NCI-H2227 treated with DMSO at 0.1 percent for 48 hours (cell line): ENCODE measurements at places on chromosomes 13 and 19.

- no peak for DNase-seq
These were observed 29.2 kb upstream of the PEPD start for GRCh38 chr19:33550768-33551167.

DNA sequence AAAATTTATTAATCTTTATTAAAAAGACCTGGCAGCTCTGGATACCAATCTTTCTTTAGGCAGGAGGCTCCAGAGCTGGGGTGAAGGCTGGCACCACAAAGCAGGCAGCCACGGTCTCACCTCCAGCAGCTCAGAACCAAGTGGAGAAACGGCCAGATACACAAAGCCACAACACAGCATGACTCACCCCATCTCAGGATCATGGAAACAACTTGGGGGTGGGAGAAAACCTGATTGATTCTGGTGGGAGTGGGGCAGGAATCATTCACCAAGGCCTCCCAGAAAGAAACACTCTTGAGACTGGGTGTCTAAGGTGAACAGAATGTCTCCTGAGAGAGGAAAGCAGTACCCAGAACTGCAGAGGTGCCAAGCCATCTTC is 64.2 kb downstream of the CRYL1 start:
- DNase-seq: no peak

GRCh38 chr13:76720821-76721220 is 165.4 kb downstream of the KCTD12 start:
- DNase-seq: no peak

- DNase-seq: no peak
These were observed 331.7 kb downstream of the LIG4 start for GRCh38 chr13:107883561-107884175.

DNA sequence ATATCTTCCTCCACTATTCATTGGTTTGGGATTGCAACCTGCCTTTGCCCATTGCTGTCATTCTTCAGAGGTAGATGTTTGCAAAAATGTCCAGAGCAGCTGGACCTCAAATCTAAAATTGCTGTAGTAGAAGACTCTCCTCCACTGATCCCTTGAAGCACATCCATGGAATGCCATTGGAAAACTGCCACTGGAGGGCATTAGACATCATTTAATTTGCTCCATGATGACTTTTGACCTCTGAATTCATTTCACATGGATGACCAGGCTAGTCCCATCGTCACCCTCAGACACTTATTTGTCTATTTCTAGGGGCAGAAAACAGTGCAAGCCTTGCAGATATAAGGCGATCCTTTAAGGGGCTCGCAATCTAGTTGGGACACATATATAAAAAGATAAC is 33.9 kb upstream of the FLT1 start:
- DNase-seq: no peak

- DNase-seq: no peak
These were observed 1691.7 kb upstream of the PCDH20 start for GRCh38 chr13:63107179-63107943.

- no peak for DNase-seq
These were observed 79.3 kb upstream of the GPC6 start for GRCh38 chr13:93147298-93147645.

DNA sequence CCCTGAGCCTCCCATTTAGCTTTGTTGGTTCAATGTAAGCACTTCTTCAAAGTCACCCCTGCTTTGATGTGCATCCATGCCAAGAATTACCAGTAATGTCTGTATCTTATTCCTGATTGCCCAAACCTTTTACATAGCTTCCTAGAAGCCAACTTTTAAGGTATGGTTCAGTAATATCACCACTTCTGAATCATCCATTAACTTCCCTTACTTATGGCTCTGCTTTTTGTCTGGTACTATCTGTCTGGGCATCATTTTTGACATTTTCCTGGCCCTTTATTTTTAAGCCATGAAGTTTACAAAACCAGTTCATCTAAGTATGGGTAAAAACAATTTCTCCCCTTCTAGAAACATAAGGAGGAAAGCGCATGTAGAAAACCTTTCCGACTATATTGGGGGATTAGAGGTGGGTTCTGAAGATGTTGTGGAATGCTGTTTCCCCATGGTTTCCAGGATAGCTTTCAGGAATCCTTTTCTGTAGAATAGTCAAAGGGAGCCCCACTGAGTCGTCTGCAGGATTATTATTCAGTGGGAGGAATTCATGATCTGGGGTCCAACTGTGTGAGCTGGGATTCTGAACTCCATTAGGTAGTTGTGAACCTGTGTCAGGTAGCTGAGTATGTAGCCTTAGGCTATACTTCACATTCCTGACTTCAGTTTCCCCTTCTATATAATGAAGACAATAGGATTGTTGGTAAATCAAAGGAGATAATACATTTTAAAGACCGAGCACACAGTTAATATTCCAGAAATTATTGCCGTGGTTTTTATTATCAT is 163.8 kb downstream of the SUCLA2 start:
- DNase-seq: no peak

GRCh38 chr13:73556128-73556527 is 497.3 kb downstream of the KLF5 start:
- no peak for DNase-seq

- no peak for DNase-seq
These were observed 39.8 kb downstream of the DEDD2 start for GRCh38 chr19:42177686-42178019.

GRCh38 chr19:1745589-1746031 is 7.7 kb upstream of the ONECUT3 start:
- DNase-seq: no peak

GRCh38 chr19:48249502-48250014 is 6.2 kb downstream of the CARD8 start:
- DNase-seq: no peak

GRCh38 chr13:51153527-51153926 is 42.5 kb upstream of the C13orf42 start:
- DNase-seq: no peak

DNA sequence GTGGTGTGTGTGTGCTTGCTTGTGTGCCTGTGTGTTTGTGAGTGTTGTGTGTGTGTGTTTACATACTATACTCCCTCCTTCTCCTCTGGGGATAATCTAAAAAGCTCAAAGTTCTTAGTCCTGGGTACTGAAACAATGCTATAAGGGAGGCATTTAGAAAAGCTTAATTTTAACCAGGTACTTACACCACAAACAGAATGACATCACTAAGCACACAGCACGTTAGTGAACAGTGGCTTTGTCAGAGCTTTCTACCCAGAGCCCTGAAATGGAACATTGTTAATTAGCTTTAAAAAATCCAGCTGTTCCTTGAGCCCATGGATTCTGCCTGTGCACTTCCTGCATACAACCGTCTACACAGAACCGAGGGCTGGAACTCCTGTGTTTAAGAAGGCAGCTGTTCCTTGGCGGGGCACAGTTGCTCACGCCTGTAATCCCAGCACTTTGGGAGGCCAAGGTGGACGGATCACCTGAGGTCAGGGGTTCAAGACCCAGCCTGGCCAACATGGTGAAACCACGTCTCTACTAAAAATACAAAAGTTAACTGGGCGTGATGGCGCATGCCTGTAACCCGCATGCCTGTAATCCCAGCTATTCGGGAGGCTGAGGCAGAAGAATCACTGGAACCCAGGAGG is 69.6 kb upstream of the RNF113B start:
- no peak for DNase-seq

- no peak for DNase-seq
These were observed 83.8 kb downstream of the FAM216B start for GRCh38 chr13:42864952-42865767.

GRCh38 chr19:19642506-19643157 is 825 bp downstream of the GMIP start:
- DNase-seq: no peak

DNA sequence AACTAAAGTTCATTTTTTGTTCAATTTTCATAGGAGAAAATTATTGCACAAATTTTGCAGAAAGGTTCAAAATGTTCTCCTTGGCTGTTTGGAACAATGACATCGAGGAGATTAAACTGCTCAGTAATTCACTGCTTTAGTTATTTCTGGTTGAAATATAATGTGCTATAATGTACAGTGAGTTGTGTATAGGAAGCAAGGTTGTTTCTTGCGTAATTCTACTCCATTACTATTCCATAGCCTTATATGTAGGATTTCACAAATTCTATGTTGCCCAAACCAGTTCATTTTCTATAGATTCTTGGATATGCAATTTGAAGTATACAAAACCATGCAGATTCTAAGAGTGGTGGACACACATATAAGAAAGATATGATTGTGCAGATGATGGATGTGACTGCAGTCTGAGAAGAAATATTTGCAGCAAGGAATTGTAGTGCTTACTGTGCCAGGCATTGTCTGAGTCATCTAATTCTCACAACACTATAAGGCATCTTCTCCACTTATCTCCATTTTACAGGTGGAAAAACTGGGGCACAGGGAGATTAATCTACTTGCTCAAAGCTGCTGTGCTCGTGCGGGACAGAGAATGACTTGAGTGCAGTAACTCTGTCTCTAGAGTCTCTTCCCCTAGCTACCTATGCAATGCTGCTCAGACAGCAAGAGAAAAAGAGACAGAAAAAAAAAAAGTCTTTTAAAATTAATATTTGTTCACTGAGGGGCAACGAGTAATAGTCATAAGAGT is 515.5 kb downstream of the MYO16 start:
- no peak for DNase-seq

DNA sequence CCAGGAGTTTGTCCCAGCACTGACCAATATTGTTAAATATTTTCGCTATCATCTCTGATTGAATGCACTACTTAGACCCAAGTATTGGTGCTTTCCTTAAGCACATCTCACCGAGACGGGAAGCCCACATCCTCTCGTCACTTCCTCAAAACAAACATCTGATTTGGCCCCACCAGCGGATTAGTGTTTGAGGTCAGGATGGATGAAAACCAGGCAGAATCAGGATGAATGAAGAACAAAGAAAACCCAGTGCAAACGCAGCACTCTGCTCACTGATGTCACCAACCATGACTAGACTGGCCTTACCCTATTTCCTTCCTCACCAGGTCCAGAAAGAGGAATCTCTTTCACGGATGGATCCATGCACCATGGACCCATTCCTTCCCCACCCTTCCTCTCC is 6.0 kb downstream of the PLAUR start:
- no peak for DNase-seq

DNA sequence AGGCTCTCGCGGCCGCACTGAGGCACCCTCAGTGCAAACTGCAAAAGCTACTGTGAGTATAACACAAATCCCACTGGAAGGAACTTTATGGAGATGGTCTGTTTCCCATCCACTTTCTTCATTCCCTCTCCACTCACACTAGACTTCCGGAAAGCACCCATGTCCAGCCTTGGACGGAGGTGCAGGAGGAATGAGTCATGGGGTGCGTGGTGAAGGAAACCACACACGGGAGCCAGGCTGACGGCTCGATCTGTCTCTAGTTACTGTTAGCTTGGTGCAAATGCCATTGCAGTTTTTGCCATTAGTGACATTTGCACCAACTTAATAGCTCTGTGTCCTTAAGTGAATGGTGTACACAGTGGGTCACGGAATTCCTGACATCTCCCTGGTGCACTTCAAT is 14.6 kb downstream of the NLRP8 start:
- no peak for DNase-seq

DNA sequence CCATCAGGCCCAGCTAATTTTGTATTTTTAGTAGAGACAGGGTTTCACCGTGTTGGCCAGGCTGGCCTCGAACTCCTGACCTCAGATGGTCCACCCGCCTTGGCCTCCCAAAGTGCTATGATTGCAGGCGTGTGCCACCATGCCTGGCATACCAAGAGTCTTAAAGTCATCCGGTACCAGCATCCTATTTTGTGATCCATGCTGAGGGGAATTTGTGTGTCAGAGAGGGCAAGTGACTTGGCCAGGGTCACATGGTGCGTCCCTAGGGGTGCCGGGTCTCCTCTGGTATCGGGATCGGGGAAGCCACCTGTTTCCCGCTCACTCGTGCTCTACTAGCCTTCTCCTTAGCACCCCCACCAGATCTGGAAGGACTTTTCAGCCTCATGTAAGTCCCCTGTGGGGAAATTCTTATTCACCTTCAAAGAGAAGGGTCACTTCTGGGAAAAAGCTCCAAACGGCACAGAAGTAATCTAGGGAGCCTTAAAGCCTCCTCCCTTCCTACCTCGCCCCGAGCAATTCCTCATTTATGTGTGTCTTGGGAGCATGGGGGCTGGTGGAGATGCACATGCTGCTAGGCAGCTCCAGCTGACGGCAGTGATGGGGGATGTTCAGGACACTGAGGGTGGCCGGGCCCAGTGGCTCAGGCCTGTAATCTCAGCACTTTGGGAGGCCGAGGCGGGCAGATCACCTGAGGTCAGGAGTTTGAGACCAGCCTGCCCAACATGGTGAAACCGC is 6.1 kb upstream of the ANKLE1 start:
- no peak for DNase-seq
